ENCODE measurements at places on chromosomes 7 and 10.
A peak's percentile ranks its signal among the peaks of the same experiment; 100 is the strongest.

- no peak for DNase-seq
Observed at GRCh38 chr7:155769701-155770100, 42.6 kb downstream of the SHH start.

DNA sequence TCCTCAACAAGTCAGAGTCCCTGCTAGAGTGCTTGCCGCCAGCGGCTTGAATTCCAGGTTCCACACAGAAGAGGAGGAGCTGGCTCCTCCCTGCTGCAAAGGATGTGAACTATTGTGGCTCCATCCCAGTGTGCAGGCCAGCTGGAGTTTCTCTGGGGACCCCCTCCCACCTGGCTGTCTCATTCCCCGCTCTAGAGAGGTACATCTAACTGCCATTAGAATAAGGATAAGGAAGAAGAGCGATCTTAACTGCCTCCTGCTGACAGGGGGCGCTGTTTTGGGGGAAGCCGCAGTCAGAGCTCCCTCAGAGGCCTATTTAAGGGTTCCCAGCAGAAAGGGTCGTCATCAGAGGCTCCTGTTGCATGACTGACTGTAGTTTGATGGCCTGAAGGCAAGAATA lies 40.8 kb upstream of the HECW1 start:
- DNase-seq, result no peak

DNA sequence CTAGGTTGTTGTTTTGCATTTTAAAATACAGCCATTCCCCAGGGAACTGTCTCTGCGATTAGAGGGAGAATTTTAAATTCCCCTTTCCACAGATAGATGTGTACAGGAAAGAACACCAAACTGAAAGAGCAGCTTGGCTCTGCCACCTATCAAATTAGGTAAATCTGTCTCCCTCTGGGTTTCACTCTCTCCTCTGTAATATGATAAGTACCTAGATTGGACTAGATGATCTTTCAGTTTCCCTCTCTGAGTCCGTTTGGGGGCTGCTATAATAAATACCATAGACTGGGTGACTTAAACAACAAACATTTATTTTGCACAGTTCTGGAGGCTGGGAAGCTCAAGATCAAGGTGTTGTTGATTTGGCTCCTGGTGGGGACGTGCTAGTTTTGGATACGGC lies 186.0 kb downstream of the KIF20B start:
- DNase-seq, result no peak

GRCh38 chr10:5685764-5686240 lies 1.2 kb downstream of the TASOR2 start:
- no peak for DNase-seq

DNA sequence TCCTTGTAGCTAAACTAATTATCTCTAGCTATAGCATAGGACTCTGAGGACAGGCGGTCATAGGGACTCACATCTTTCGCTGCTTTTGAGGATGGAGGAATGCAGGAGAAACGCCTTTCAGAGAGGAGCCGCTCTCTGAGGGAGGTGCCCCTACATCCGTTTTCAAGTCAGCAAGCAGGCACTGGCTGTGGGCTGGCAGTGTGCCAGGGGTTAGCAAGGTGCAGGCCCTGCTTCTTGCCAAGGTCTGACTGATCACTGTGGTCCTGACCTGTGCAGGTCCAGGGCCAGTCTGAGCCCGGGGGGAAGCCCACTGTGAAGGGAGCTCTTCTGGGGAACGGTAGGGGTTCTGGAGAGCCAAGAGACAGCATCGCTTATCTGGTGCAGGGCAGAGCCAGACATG lies 89.4 kb downstream of the SH3PXD2A start:
- peak; percentile 47 for DNase-seq

DNA sequence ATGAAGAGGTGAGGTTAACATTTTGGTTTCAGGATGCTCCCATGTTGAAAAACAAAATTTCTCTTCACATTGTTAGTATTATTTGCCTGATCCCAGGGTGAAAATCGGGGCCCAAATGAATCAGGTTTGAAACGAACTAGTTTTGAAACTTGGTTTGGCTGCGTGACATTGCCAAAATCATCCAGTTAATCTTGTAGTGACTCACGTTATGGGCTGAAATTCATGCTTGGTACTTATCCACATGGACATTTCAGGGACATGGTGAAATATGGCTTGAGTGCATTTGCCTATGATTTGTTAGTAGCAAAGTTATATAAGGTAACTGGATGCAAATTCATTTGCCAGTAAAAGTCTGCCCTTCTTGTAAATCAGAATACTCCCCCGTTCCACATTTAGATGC lies 97.3 kb downstream of the CFAP58 start:
- no peak for DNase-seq

- no peak for DNase-seq
Observed at GRCh38 chr10:29595636-29596225, 39.0 kb downstream of the SVIL start.

DNA sequence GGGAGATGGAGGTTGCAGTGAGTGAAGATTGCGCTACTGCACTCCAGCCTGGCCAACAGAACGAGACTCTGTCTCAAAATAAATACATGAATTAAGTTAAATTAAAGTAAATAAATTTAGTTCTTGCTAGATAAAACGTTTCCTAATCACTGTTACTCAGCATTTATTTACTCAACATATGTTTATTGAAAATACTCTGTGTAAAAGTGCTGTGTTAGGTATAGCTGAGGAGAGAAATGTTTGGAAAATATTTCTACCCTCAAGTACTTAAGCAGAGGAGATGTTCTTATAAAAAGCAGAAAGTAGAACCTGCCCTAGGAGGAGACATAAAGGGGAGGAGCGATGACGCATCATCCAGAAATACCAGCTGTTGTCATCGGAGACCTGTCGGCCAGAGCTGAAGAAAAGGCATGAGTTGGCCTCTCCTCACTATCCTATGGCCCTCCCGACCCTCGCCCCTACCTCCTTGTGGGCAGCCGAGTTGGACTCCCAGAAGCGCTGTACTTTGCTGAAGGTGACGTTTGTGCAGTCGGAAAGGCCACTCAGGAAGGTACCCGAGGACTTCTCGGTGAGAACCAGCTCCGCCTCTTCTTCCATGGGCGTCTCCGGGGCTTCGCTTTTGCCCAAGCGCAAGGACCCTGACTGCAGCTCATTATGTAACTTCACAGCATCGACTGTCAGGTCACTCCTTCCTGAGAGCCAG lies 1.1 kb downstream of the RRP12 start:
- DNase-seq, result no peak

DNA sequence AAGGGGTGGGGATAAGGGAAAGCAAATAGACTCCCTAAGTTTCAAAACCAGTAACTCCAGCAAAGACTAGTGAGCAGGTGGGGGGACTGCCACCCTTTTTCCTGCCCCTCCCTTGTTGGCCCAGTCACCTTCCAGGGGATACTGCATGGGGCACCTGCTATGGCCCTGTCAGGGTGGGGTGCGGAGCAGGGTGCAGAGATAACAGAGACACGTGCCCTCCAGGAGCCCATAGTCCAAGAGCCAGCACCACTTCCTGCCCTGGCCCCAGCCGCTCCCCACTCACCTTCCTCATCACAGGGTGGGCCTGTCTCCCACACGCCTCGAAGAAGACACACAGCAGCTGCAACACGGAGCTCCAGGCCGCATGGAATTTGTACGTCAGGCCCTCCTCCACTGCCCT lies 20.6 kb downstream of the RRP12 start:
- no peak for DNase-seq

DNA sequence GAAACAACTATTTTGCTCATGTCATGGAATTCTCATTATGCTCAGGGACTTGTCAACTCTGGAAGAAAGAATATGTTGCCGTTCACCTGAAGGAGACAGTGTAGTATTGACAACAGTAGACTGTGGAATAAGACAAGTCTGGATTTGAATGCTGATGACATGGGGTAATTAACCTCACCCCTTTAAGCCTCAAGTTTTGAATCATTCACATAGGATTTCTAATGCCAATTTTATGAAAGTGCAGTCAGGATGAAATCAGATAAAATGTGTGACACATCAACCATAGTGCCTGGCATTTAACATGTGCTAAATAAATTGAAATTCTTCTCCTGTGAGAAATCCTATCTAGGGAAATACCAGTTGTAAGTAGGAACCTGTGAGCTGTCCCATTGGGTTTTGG lies 305.8 kb downstream of the KIF20B start:
- no peak for DNase-seq

Data from stimulated activated CD4-positive, alpha-beta T cell treated with anti-CD3 and anti-CD28 coated beads, Interleukin-1b, Interleukin-23, amount 100 ng/mL, for 1 hour (primary cell).